ENCODE measurements at places on chromosomes 1 and 21.

DNA sequence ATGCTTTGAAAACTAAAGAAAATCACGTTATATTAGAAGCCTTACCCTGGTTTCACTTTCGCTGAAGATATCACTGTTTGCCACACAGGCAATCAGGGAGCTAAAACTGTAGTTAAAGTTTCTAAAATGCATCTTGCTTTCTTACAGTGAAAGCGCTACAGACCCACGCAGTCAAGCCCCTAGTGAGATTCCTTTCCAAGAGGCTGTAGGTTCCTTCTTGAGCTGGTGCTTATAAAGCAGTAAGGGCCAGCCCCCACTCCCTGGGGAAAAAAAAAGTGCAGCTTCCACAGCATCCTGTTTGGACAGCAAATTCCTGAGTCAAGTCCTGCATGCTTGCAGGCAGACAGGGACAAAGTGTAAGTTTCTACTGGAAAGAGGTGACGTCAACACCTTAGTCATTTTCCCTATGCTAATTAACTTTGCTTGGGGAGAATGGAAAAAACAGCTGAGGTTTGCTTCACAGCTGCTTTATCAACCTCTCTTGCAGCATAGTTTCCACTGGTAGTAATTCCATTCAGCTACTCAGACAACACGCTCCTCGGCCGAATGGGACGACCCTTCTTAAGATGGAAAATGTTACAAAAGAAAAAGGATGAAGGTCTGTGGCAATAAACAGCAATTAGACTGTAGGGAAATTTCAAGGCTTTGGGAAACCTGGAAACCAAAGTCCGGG lies 14.7 kb upstream of the KCNE1 start:
- DNase-seq: peak; percentile 15

- no peak for DNase-seq
These were observed 192.7 kb downstream of the PTPRU start for GRCh38 chr1:29428997-29429396.

GRCh38 chr21:15076730-15077129 lies 11.9 kb upstream of the NRIP1 start:
- DNase-seq: no peak

GRCh38 chr21:41402796-41403195 lies 23.2 kb upstream of the MX1 start:
- no peak for DNase-seq

DNA sequence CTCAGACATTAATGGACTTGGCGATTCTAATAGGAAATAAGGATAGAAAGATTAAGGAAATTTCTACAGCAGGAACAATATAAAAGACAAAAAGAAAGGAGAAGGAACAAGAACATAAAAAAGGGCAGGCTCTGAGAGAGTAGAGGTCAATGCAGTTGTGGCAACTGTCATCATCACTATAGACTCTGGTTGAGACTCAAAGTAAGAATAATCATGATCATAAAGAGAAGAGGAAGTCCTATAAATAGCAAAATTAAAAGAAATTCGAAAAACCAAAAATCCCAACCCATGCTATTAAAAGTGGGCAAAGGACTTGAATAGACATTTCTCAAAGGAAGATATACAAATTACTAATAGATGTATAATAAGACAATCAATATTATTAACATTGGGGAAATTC lies 14.4 kb upstream of the XCL1 start:
- DNase-seq: no peak

Data from stimulated activated CD4-positive, alpha-beta T cell treated with anti-CD3 and anti-CD28 coated beads, Interleukin-12 subunit alpha, Interleukin-12 subunit beta, amount 100 ng/mL, for 24 hours (primary cell).